ENCODE measurements at places on chromosomes 6 and 20. TPM values are rescaled to one million over a fixed set of nuclear protein-coding genes. Genes with fewer than 3 reads are reported as not detected.

GTSF1L gene
- not detected for polyA plus RNA-seq

- DNase-seq: no peak
Measured at GRCh38 chr6:21395121-21395520, 198.4 kb upstream of the SOX4 start.

DNA sequence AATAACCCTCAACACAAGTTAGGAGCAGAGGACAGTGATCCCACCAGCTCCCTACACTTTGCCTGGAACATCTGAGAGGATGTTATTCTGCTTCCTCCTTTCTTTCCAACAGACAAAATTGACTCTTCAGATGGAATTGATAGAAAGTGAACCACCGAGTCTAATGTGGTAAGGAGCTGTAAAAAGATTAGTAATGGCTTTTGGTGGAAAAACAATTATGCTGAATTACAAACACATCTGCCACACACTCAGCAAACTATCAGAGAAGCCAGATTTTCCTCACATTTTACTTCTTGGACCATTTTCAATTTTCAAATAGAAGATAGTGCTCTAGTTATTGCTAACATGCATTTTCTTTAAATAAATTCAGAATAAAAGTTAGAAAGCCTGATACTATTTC, 171.8 kb upstream of the COL21A1 start:
- DNase-seq: no peak

TSBP1 gene
- not detected for polyA plus RNA-seq

DNA sequence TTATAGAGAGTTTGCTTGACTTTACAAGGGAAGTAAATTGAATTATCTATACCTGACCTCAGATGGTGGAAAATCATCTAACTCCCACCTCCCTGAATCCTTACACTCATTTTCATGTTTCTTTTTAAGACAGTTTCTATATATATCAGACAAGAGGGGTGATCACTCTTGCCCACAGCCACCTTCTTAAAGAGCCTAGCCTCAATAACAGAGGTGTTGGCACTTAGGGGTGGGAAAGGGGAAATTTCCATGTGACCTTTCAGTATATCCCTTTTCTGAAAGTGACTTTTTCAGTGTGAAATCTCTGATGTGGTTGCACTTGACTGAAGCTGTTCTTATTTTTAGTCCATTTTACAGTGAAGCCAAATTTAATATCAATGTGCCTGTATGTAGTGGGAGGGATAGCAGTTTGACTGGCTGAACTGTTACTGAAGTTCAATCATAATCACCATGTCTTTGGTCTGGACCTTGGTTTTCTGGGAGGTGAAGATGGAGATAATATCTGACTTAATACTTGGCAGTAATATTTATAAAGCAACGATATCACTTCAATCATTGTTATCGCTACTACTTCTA, 141.3 kb downstream of the MAP3K7 start:
- no peak for DNase-seq

GRCh38 chr6:35018746-35019145, 122.4 kb downstream of the TCP11 start:
- DNase-seq: no peak

DNA sequence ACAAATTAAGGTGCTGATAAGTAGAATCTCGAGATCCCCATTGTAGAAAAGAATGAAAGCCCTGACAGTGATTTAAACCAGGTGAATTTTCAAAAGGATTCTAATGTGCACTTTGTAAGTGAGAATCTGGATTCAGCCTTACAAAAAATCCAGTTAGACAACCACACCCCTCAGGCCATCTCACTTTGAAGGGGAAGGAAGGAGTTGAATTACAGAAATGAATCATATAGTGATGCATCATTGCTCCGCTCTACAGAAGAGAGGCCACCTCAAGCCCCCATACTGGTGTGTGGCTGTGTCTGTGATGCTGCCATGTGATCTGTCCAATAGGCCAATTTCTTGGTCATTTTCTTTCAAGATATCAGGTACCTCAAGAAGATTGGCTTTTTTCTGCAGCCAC, 85.5 kb upstream of the NT5E start:
- DNase-seq: no peak

All from pancreas (tissue), 10 donors.